Immature natural killer cell (primary cell): ENCODE measurements at places on chromosomes 2 and 18.

- DNase-seq = no peak
Observed at GRCh38 chr2:70986499-70987189, 8.0 kb downstream of the TEX261 start.

DNA sequence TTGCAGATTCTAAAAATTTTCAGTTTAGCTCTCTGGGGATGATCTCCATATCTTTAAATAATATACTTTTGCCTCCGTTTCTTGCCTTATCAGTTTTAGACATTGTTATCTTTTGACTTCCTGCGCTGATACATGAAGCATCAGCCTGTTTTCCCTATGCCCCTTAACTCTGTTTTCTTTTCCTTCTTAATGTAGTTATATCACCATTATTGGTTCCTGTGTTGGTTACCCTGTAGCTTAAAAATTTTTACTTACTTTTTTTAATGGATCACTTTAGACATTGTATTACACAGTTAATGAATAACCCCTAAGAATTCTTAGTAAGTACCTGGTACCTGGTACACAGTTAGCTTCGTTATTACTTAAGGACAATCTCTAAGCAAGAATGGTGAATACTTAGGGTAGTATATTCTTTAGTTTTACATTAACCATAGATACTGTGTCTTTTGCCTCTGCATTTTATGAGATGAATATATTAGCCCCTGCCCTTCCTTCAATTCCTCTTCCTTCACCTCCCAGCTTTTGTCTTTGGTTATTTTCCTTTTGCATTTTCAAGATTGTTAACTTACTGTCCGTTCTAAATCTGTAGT lies 40.9 kb downstream of the BABAM2 start:
- DNase-seq = no peak

- DNase-seq = no peak
Observed at GRCh38 chr18:65919663-65920062, 168.9 kb downstream of the CDH7 start.

DNA sequence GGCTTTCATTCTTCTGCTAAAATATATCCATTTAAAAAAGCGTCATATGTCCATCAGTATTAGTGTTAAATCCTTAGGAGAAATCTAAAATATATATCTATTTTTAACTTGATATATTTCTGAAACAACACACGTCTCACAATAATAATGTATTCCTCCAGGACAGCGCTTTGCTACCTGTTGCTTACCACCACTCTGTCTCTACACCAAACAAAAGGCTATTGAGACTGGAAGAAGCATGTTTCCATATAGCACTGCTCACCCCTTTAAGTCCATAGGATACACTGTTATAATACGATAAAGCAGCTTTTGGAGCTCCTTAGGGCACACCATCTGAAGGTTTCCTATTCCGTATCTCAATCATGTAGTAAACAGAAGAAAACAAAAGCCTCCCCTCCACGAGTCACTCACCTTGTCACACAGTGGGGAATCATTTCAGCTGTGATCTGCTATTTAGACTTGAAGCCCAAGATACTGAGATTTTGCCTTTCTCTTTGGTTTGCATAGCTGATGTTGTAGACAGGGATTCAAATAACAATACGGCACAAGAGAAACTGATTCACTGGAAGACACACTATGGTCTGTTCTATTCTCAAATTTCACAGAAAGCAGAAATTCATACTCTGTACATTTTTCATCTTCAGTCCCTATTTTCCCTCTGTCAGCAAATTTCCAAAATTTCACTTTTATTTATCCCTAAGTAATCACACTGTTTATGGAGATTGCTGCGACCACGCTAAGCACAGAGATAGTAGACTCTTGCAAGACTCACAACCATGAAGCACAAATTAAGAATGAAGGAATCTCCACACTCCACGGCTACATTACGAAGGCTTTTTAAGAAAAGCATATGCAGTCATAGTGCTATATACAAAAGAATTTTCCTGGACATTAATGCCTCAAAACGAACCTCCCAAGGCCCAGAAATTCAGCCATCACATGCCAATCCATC lies 187.1 kb downstream of the TCF4 start:
- no peak for DNase-seq

- DNase-seq = no peak
Observed at GRCh38 chr2:239903803-239904202, 121.3 kb downstream of the NDUFA10 start.

GRCh38 chr2:105369777-105370690 lies 28.8 kb downstream of the FHL2 start:
- peak; percentile 74 for DNase-seq

DNA sequence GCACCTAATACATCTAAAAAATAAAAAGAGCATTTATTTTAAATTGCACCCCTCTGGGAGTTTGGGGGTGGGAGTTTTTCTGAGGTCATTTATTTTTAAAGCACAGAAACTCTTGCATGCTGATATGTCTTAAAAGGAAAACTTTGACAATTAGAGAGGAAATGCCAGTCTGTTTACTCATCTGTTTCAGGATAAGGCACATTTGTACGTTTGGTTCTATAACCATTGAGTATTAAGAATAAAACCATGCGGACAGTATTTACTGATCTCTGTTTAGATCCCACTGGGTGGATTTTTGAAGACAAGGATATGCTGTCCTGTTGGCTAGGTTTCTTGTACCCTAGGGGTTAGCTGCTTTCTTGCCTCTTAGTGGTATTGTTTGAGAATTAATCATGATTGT lies 122.9 kb downstream of the TANC1 start:
- no peak for DNase-seq

- no peak for DNase-seq
Observed at GRCh38 chr18:12867441-12868123, 16.5 kb downstream of the PTPN2 start.

GRCh38 chr2:192413812-192414681 lies 219.3 kb upstream of the TMEFF2 start:
- no peak for DNase-seq

- DNase-seq = no peak
Observed at GRCh38 chr18:75727456-75727855, 300.0 kb upstream of the SMIM21 start.

DNA sequence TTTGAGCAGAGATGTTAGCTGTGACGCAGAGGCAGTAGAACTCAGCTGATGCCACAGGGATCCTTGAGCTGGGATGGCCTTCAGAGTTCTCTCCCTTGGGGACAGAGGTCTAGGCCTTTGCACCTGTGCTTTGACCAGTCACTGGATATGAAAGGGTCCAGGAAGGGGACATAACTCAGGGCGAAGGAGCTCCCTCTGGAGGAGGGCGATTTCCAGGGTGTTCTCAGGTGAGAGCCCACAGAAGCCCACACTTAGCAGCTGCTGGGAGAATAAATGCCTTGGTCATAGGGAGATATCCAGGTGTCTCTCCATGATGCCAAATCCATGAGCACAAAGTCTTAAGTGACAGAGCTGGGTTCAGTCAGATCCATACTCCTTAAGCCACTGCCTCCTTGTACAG lies 369.2 kb downstream of the NYAP2 start:
- DNase-seq = no peak

GRCh38 chr2:48724278-48724677 lies 31.2 kb downstream of the LHCGR start:
- DNase-seq = no peak

GRCh38 chr2:121790276-121790956 lies 35.0 kb downstream of the TSN start:
- DNase-seq = no peak

DNA sequence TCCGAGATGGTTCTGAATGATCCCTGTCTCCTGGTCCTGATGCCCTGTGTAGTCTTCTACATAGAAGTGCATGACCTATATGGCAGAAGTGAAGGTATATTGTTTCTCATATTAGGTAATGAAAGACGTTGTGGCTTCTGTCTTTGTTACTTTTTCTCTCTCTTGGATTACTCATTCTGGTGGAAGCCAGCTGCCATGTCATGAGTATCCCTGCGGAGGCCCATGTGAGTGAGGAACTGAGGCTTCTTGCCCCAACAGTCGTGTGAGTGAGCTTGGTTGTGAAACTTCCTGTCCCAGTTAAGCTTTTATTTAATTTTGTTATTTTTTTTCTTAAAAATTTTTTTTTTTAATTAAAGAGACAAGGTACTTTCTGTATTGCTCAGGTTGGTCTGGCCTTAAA lies 134.7 kb downstream of the UBR3 start:
- DNase-seq = no peak

- peak; percentile 15 for DNase-seq
Observed at GRCh38 chr18:62187543-62188510, 772 bp downstream of the RELCH start.

GRCh38 chr2:29607038-29607420 lies 314.4 kb downstream of the ALK start:
- no peak for DNase-seq
